Stimulated activated naive CD8-positive, alpha-beta T cell treated with anti-CD3 and anti-CD28 coated beads, Interleukin-15, Interleukin-2, amounts not matched to agents 100 U/mL and 50 U/mL, for 24 hours (primary cell): ENCODE measurements at places on chromosomes 16 and 17.

GRCh38 chr16:87163637-87164036 lies 153.6 kb downstream of the C16orf95 start:
- no peak for DNase-seq

DNA sequence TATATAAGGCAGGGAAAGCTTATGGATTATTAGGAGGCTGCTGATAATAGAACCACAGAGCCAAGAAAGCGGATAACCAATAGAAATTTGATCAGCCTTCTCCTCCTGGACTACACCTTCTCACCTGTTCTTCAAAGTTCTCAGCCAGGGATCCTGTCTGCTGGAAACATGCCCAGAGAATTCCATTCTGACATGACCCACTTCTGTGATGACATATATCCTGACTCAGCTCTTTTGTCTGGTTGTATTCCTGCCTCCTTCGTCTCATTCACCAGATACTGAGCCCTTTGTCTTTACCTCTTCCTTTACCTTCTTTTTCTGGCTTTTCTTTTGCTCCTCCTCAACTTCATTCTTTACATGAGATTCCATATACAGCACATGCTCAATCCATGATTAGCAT lies 576.1 kb downstream of the CDH11 start:
- no peak for DNase-seq

DNA sequence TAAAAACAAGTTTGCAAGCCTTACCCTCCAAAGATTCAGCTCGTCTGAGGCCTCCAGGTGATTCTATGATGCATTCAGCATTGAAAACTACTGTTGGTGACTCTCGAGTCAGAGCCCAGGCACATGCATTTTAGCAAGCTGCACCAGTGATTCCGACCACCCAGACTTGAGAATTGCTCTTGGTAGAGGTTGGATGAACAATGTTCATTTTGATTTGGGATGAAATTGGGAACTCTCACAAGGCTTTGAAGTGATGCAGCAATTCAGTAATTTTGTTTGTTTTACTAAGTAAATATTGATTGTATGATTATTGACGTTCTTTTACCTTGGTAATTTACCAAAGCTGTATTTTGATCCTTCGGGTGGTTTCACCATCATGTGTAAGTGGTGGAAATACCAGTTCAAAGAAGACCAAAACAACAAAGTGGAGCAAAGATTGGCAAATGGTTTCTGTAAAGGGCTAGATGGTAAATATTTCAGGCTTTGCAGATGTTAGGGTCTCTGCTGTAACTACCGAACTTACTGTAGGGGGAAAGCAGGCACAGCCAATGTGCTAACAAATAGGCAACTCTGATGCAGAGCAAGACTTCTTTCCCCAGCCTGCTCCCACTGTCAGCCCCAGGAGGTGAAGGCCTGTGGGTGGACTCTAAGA lies 11.8 kb downstream of the ALDH3A2 start:
- no peak for DNase-seq

- no peak for DNase-seq
Measured at GRCh38 chr17:67183531-67183930, 61.5 kb downstream of the HELZ start.

DNA sequence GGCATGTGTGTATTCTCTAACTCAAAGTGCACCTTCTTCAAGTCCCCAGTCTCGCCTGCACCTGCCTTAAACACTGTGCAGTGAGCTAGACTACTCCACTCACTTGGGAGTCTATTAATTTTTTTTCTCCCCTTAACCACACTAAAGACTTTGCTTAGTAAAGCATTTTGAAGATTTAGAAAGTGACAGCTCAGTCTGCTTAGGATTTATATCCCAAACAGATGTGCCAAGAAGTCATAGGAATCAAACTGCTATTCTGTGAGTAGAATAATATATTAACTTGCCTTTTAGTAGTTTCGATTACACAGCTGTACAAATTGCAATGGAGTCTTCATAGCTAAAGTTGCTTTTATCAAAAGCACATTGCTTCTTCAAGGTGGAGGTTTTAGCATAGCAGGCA lies 47.2 kb upstream of the MED13 start:
- no peak for DNase-seq

GRCh38 chr16:79988089-79988488 lies 387.6 kb upstream of the MAF start:
- no peak for DNase-seq

GRCh38 chr17:75849724-75850123 lies 5.4 kb downstream of the WBP2 start:
- DNase-seq = no peak

- DNase-seq = peak; percentile 41
Measured at GRCh38 chr17:39002991-39003715, 36.0 kb upstream of the FBXO47 start.

- no peak for DNase-seq
Measured at GRCh38 chr17:1111599-1112443, 68.0 kb downstream of the ABR start.

- no peak for DNase-seq
Measured at GRCh38 chr16:66703406-66704215, 7.1 kb upstream of the CMTM4 start.

- DNase-seq = no peak
Measured at GRCh38 chr17:69042308-69042707, 18.4 kb downstream of the ABCA9 start.

DNA sequence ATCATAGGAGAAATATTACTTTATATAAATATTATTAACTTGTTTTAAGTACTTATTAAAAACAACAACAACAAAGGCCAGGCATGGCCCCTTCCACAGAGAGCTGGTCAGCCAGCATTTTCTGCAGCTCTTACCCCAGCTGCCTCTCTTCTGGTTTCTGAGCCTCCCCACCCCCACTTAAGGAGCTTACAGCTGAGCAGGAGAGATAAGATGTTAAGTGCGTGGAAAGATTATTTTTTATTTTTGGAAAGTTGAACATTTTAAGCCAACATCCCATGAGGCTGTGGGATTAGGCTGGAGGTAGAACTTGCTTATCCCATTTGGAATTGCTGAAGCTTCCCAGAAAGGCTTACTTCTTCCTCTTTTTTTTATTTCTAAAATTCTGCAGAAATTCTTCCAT lies 401.2 kb downstream of the SEC14L1 start:
- DNase-seq = no peak

GRCh38 chr17:62597920-62598319 lies 29.6 kb upstream of the MRC2 start:
- no peak for DNase-seq

- no peak for DNase-seq
Measured at GRCh38 chr16:8729779-8730334, 55.4 kb downstream of the ABAT start.

GRCh38 chr17:50963139-50963538 lies 97.0 kb upstream of the TOB1 start:
- no peak for DNase-seq

GRCh38 chr16:11354733-11355574 lies 9.7 kb downstream of the RMI2 start:
- peak; percentile 80 for DNase-seq

DNA sequence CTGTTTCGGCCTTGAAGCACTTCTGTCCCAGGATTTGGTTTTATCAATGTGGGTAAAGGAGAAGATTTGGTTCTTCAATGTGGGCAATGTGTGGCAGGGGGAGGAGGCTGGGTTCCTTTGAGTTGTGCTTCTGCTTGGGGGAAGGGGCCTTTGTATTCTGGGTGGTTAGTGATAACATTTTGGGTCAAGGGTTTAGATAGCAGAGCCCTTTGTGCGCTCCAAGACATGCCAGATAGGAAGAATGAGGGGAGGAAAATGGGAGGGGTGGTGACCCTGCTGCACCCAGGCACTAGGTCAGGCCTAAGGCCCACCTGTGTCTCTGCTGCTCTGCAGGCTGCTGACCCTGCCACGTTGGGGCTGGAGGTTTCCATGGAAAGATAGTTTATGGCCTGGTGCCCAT lies 40.0 kb upstream of the CDC42EP4 start:
- no peak for DNase-seq

- DNase-seq = no peak
Measured at GRCh38 chr17:50100921-50101345, 5.8 kb downstream of the PDK2 start.
